NCI-H2029 treated with DMSO at 0.1 percent for 48 hours (cell line): ENCODE measurements at places on chromosomes 5 and 9.

DNA sequence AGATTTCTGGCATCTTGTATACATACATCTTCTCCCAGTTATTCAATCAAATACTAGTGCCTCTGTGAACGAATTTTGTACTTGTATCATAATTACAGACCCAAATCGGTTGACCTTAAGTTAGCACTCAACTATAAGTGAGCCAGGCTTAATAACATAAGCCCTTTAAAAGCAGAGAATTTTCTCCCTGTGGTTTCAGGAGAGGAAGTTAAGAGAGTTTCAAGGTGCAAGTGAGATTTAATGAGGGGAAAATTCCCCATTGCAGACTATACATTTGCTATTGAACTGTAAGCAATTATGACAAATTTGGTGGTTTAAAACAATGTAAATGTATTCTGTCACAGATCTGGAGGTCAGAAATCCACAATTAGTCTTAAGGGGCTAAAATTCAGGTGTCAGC lies 261.9 kb upstream of the NREP start:
- DNase-seq = no peak

DNA sequence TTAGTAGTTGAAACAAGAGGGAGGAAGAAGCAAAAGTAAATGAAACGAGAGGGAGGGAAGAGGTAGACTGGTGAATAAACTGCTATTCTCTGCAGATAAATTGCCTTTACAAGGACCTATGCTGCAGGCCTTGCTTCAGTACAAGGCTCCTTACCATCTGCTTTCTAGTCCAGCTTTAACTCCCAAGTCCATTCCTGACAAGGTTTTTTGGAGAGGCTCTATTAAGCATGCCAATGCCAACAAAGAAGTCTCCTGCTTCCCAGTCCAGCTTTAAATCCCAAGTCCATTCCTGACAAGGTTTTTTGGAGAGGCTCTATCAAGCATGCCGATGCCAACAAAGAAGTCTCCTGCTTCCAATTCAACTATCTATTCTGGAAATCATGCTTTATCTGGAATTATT lies 244.9 kb downstream of the GABRB2 start:
- DNase-seq = no peak

- DNase-seq = peak; percentile 23
Measured at GRCh38 chr5:151923866-151924476, 680 bp downstream of the GLRA1 start.

- DNase-seq = no peak
Measured at GRCh38 chr5:157167214-157167621, 1.2 kb upstream of the GARIN3 start.

DNA sequence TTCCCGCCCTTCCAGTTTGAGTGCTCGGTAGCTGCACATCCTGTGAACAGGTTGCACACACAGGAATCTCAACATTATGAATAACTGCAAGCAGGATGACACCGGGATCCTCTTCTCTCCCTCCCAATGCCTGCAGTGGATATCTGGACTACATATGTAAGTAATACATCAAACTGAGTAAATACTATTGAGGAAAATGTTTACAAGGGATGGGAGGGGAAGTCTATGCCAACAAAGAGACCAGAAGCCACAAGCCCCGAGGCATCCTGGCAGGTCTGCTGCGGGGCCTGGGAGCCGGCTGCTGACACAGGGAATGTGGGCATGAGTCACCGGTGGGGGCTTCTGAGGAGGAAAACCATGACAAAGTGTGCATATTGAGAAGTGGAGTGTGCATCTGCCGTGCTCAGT lies 8.6 kb upstream of the ANKRD33B start:
- no peak for DNase-seq

DNA sequence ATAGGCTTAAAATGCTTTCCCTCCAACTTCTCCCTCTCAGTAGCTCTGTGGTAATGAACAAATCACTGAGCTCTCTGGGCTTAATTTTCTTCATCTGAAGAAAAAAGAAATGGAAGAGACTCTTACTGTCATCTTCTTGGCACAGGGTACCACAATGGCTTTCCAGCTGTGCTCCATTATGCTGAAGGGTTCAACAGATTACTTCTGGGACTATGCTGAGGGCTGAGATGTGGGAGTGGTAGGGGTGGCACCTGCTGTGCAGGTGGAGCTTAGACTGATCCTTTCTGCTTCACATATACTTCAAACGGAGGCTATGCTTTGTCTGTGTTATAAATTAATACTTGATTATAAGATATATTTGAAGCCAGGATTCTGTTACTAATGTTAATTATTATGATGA lies 840.2 kb upstream of the C9orf72 start:
- DNase-seq = no peak

GRCh38 chr5:172644711-172645110 lies 3.6 kb downstream of the NEURL1B start:
- no peak for DNase-seq

- no peak for DNase-seq
Measured at GRCh38 chr9:86885232-86885631, 62.1 kb downstream of the GAS1 start.

DNA sequence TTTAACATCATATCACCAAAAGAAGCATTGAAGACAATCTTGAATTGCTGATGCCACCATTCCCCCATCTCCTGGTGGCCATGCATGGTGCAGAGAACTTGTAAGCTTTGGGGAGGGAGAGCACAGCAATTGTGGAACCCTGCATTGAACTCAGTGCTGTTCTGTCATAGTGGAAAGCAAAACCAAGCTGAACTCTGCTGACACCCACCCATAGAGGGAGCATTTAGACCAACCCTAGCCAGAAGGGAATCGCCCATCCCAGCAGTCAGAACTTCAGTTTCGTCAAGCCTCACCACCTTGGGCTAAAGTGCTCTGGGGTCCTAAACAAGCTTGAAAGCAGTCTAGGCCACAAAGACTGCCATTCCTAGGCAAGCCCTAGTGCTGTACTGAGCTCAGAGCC lies 37.4 kb upstream of the RUSC2 start:
- no peak for DNase-seq

- no peak for DNase-seq
Measured at GRCh38 chr5:115844321-115844817, 2.6 kb downstream of the AP3S1 start.

DNA sequence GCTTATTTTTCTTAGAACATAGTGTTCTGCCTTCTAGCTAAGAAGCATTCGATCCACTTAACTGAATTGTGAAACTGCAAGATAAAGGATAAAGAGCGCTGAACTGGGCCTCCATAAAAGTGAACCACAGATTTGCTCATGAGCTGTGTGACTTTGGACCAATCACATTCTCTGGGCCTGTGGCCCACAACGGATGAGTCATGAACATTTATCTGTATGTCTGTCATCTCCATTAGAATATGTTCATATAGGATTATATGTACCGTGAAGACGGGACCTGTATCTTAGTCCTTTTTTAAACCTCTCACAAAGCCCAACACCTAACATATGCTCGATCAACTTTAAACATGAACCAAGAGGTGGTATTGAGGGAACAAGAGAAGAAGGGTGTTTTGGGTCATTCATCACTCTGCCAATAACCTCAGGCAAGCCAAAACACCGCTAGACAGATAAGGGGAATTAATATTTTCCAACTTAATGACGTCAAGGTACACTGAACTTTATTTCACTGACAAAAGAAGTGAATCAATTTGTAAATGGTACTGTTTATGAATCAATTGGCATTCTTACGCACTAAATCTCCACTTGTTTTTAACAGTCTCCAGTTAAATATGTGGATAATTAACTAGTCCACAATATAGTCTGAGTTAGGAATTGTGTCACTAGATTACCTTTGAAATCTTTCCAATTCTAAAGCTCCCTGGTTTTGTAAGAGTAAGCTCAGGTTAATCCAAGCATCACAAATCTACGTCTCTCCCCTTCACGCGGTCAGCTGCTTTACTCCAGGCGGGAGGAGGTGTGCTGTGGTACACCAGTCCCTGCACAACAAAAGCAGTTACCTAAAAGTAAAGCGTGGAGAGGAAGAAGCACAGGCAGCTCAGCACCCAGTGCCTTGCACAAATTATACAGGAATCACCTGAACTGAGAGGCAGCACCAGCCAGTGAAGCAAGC lies 1.6 kb downstream of the TMEM245 start:
- no peak for DNase-seq

DNA sequence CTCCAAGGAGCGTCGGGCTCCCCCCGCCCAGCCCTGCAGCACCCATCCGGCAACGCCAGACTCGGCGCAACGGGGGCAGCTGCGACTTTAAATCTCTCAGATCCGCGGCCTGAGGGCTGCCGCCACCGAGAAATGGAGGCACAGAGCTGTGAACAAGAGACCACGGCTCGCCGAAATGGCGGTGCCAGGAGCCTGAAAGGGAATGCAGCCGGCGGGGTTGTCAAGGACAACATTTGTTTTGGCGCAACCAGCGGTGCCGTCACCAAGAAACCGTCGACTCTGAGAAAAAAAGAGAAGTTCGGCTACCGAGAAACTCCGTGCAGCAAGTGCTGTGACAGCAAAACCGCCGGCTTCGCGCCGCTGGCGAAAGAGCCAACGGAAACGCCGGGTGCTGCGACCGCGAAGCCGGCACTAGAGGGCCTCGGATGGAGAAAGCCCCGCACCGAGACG lies 2.1 kb upstream of the ANXA2R start:
- DNase-seq = peak; percentile 86

- DNase-seq = no peak
Measured at GRCh38 chr9:120736881-120737280, 22.6 kb upstream of the MEGF9 start.

DNA sequence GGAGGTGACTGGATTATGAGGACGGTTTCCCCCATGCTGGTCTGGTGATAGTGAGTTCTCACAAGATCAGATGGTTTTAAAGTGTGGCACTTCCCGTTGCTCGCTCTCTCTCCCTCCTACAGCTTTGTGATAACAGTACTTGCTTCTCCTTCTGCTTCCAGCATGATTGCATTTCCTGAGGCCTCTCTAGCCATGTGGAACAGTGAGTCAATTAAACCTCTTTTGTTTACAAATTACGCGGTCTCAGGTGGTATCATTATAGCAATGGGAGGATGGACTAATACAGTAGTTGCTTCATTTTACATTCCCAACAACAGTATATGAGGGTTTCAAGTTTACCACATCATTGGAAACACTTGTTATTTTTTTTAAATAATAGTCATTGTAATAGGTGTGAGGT lies 937.3 kb upstream of the ARRDC3 start:
- no peak for DNase-seq

- DNase-seq = no peak
Measured at GRCh38 chr5:57434227-57434640, 48.4 kb downstream of the ACTBL2 start.

- peak; percentile 98 for DNase-seq
Measured at GRCh38 chr5:72328172-72328571, 8.0 kb downstream of the PTCD2 start.

GRCh38 chr9:22039258-22039657 lies 30.2 kb upstream of the CDKN2B start:
- no peak for DNase-seq

DNA sequence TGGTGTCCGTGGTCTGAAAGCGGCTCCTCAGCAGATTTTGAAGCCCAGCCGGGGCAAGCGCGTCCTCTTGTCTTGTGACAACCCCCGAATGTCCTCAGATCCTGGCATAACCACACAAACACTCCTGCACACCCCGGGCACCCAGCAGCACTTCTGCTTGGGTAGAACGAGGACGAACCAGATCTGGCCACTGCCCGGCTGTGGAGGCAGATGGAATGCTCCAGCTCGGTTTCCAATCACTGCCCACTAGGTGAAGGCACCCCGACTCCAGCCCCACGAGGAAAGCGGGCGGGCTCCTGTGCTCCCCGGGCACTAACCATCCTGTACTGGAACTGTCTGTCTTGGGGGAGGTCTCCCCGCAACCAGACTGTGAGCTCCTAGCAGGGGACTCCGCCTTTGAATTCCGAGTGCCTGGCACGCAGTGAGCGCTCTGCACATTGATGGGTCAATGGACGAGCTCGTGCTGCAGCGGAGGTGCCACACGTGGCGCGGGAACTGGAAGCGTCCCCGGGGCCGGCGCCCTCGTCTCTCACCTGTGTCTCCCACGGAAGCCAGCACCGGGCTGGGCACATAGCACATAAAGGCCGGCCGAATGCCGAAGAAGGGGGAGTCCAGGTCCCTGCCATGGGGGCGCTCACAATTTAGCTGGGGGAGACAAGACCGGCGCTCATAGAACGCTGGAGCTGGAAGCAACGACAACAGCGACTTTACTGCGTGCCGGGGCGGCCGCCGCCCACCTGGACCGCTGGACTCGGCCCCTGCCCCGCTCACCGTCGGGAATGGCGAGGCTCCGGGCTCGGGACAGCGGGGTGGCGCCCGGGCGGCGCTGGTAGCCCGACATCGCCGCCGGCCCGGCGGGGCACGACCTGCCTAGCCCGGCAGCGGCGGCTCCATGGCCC lies 608 bp downstream of the ENTR1 start:
- DNase-seq = no peak

DNA sequence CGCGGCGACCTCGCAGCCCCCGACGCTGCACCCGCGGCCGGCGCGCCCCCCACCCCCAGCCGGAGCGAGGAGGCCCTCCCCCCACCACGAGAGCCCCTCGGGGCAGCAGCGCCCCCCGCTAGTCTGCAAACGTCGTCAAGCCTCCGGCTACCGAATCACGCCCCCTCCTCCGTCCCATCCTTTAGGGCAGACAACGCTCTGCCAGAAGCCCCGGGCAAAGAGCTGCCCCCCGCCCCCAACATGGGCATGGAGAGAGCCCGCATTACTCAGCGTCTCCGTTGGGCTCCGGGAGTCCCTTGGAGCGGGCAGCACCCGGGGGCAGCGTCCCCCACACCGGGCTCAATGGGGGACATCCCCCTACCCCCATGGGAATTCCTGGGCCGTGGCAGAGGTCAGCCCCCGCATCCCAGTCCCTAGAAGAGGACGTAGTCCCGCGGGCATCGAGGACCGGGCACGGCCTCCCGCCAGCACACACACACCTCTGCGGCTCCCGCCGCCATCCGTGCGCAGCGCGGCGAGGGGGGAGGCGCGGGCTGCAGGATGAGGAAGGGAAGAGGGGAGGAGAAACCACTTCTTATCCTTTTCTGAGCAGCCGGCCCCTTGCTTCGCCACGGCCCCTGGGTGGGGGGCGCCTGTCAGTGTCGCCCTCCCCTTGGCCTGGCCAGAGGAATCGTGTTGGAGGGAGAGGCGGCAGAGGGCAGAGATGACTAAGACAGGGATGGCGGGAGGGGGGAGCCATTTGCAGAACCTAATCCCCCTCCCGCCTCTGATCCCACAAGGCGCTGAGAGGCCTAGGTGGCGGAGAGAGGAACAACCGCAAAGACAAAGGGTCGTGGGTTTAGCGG lies 750 bp downstream of the DNM1 start:
- DNase-seq = no peak

DNA sequence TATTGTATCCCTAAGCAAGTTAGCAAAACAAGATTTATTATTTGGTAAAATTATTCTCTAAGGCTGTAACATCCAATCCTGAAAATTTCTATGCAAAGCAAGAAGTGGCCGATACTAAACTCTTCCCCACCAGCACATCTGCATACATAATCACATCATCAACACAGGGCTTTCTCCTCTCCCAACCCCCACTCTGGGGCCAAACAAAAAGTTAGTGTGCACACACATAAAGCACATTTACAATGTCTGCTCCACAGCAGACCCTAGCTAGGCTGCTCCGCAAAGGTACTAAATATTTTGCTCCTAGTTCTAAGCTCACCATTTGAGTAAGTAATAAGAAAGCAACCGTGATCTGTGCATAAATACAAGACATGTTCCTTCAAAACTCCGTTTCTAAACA lies 3.6 kb downstream of the RNF130 start:
- no peak for DNase-seq

GRCh38 chr9:127554966-127555839 lies 56.9 kb upstream of the STXBP1 start:
- no peak for DNase-seq

- no peak for DNase-seq
Measured at GRCh38 chr5:170173227-170173626, 59.6 kb upstream of the C5orf58 start.
